Right cardiac atrium (tissue), 5 donors: ENCODE measurements at places on chromosomes 2 and 18. TPM values are rescaled to one million over a fixed set of nuclear protein-coding genes. Genes with fewer than 3 reads are reported as not detected.

GALNT13 gene
- total RNA-seq, result 3.6 TPM

NCKAP5 gene
- total RNA-seq, result 11.1 TPM

GCG gene
- not detected for total RNA-seq

C2orf80 gene
- not detected for total RNA-seq

DNA sequence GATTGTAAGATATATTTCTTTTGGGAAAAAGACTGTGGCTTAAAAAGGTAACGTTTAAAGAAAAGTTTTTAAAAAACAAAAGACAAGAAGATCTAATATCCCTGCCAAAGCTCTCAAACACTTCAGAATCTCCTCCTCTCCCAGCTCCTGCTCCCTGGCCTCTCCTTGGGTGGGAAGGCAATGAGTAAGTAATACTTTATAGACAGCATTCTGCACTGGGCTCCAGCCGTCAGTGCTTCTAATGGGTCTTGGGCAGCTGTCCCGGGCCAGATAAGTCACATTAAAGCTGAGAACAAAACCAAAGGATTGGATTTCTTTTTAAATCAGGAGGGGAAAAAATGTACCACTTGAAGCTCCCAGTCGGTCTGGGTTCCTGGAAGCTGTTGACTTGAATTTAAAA lies 133.7 kb downstream of the ALPK2 start:
- no peak for DNase-seq

DNA sequence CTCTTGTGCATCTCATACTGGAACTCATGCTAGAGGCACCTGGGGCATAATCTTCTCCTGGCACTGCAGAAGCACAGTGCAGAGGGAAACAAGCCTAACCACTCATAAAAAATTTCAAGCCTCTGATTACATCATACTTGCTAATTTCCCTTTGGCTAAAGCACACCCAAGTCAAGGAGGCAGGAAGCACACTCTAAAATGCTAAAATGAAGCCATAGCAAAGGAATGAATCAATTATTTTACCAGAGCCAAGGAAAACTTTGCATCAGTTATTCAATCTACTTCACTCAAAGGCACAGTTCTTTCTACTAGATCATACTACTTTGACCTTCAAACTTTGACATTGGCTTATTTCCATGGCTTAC lies 79.6 kb upstream of the SPOPL start:
- no peak for DNase-seq

DNA sequence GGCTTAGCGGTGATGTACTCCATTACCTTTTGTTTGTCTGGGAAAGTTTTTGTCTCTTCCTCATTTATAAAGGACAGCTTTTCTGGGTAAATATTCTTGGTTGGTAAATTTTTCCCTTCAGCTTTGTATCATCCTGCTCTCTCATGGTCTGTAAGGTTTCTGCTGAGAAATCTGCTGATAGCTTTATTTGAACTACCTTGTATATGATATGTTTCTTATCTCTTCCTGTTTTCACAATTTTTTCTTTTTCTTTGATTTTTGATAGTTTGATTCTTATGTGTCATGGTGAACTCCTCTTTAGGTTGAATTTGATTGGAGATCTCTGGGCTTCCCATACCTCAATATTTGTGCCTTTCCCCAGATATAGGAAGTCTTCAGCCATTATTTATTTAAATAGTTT lies 44.7 kb downstream of the MSTN start:
- DNase-seq, result no peak

DNA sequence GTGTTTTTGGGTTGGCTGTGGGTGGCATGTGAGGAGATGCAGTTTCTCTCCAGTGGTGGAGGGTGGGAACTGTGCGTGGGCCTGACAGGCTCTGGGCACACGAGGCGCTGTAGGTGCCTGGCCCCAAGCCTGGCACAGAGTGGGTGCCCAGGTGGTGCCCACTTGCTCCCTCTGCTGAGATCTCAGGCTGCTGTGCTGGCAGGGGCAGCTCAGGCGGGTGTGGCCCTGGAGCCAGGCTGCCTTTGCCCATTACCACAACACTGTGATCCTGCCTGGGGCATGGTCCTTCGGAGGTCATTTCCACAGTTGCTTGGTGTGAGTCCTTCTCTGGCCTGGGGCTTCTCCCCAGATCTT lies 20.4 kb downstream of the TSHZ1 start:
- DNase-seq, result no peak

- DNase-seq, result no peak
These were observed 23.3 kb downstream of the MRO start for GRCh38 chr18:50796495-50796894.

DNA sequence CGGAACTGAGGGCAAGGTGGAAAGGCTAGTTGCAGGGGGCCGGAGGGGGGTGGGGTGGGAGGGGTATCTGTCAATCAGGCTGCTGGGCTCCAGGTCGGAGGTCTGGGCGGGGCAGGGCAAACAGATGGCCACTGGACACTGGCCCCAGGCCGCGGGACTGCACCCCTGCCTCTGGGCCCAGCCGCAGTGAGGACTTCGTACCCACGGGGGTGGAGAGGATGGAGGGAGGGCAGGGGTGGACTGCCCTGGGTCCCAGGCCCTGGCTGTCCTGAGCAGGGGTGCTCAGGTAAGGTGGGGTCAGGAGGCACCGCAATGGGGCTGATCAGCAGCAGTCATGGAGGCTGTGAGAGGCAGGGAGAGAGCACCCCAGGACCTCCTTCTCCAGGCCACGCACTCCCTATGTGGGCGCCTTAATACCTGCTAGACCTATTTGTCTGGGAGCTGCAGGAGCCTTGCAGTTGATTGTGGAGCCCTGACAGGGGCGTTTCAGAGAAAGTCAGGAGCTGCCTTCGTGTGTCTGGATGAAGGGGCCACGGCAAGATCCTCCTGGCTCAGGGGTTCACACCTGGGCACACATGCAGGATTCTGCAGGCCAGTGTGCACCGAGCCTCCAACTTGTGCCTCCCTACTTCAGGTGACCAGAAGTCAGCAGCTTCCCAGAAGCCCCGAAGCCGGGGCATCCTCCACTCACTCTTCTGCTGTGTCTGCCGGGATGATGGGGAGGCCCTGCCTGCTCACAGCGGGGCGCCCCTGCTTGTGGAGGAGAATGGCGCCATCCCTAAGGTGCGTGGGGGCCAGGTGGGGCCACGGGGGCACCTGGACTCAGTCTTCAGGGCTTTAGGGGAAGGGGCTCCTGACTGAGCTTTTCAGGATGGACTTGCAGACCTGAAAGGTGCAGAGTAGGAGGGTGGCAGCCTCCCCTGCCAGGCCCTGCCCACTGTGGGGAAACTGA lies 1.5 kb downstream of the CTDSP1 start:
- DNase-seq, result peak; percentile 77

GRCh38 chr2:169329688-169330554 lies 32.4 kb downstream of the LRP2 start:
- DNase-seq, result no peak

DNA sequence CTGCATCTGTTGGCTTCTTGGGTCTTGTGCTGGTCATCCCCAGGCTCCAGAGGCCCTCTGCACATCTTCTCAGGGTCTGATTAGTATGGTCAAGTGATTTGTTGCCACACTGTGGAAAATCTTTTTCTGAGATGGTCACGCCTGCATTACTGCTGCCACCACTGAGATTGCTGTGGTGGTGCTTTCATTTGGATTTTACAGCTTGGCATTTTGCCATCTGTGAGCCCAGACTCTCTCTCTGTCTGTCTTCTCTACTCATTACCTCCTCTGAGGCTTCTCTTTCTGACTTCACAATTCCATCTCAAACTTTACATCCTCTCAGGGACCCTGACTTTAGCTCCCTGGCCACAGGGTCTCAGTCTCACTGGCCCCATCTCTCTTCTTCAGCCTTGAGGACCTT lies 154.6 kb downstream of the LRRTM1 start:
- DNase-seq, result no peak

- DNase-seq, result no peak
These were observed 7.6 kb upstream of the ASXL2 start for GRCh38 chr2:25885933-25886332.

DNA sequence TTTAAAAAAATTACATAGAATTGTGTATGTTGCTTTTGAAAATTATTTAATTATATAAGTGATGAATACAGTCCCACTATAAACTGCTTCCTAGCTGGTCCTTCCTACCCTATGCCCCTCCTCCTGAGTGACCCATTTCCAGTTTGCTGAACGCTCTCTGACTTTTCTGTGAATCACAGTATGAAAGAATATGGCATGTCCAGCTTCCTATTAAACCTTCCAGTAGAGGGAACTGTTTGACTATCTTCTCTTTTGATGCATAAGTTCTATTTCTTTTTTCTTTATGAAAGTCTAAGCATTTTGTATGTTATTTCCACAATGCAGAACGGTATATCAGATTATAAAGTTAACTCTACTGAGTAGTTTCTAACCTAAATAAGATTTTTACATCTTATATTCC lies 41.3 kb downstream of the PSMG2 start:
- no peak for DNase-seq

DNA sequence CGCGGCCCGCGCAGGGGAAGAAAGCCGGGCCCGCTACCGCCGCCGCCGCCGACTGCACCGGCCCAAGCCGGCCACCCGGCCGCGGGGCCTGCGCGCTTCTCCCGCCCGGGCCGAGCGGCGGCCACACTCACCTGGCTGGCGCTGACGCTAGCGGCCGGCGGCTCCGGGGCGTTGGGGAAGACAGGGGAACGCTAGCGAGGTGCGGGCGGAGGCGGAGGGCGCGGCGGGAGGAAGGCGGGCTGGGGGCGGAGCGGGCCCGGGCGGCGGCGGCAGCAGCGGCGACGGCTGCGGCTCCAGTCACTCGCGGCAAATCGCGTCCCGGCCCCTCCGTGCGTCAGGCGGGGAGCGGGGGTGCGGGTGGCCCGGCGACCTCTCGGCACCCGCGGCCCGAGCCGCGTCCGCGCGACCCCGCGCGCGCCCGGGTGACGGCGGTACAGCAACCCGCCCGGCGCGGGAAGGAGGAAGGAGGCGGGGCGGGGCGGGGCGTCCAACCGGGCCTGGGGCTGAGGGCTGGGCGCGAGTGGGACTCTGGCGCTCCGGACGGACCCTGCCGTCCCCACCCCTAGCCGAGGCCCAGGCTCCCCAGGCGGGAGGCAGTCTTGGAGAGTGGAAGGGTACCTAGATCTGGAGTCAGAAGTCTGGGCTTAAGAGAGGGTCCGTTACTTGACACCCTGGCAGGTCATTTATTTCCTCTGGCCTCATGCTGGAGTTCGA lies at the start of gene SESTD1:
Gene SESTD1, minus strand, starts transcription at position 465 of the 714 bp plus-strand sequence. CDS start 72,991 bp downstream, outside the sequence.
- DNase-seq, result peak; percentile 81

DNA sequence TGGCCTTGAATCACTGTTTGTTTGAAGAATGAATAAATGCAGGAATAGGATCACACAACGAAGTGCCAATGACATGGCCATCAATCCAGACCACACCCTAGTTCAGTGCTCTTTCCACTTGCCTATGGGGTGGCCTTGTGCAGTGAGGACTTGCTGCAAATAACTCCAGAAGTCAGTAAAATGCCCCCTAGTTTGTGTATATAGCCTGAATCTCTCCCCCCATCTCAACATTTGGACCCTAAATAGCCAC lies 299 bp downstream of the FABP1 start:
- no peak for DNase-seq

DNA sequence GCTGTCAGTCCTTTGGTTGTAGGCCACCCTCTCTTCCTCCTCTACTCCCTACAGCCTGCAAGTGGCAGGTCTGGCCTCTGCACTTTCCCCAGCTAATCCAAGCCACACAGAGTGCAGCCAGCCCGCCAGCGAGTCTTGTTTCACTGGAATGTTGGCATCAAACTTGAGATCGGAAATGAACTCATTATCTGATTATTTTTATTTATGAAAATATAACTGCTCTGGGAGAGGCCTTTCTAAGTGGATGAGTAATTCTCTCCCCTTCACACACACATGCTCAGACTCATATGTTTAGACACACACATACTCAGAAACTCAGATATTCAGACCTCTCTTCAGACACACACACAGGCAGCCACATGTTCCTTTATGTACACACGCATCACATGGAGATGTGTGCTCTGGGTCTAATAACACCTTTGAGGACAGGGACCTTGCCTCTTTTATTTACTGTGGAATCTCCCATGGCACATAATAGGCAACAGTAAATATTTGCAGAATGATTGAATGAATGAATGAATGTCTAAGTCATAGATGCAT lies 151.3 kb downstream of the ZFP36L2 start:
- DNase-seq, result peak; percentile 87
